Thoracic aorta (tissue), 2 donors: ENCODE measurements at places on chromosomes 2 and 18.

- no peak for DNase-seq
Measured at GRCh38 chr2:122322815-122323214, 567.4 kb downstream of the TSN start.

- no peak for DNase-seq
Measured at GRCh38 chr2:207260021-207260420, 94.3 kb upstream of the KLF7 start.

- no peak for DNase-seq
Measured at GRCh38 chr2:124050833-124051497, 25.9 kb downstream of the CNTNAP5 start.

- DNase-seq = no peak
Measured at GRCh38 chr2:167987026-167987425, 260.4 kb downstream of the STK39 start.

- DNase-seq = no peak
Measured at GRCh38 chr2:186125156-186125555, 360.9 kb upstream of the ZC3H15 start.

- DNase-seq = no peak
Measured at GRCh38 chr2:151171186-151171585, 90.5 kb downstream of the RBM43 start.

DNA sequence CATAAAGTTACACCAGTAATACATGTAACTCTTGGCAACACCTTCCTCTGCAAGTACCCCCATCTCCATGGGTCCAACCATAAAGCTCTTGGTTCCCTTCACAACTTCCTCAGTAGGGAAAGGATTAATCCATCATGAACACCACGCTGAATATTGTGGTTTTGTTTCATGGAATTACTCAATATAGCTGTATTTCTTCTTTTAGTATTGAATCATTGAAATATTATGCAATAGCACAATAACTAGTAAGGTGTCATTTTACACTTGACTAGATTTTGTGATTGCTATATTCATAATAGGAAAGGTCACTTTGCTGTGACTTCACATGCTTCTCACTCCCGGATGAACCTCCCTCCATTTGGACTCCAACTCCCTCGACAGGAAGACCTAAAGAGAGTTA, 29.7 kb upstream of the PID1 start:
- no peak for DNase-seq

- DNase-seq = no peak
Measured at GRCh38 chr2:29361231-29361630, 246.0 kb downstream of the CLIP4 start.

- no peak for DNase-seq
Measured at GRCh38 chr18:28050545-28050944, 126.4 kb downstream of the CDH2 start.

GRCh38 chr2:216553093-216553478, 54.4 kb downstream of the RPL37A start:
- DNase-seq = no peak

GRCh38 chr2:46460241-46460921, 19.0 kb upstream of the TMEM247 start:
- DNase-seq = no peak

- no peak for DNase-seq
Measured at GRCh38 chr2:88159481-88159880, 10.7 kb upstream of the THNSL2 start.

GRCh38 chr18:10286580-10287150, 167.8 kb upstream of the APCDD1 start:
- no peak for DNase-seq

- DNase-seq = no peak
Measured at GRCh38 chr2:51990684-51991083, 958.8 kb upstream of the NRXN1 start.

DNA sequence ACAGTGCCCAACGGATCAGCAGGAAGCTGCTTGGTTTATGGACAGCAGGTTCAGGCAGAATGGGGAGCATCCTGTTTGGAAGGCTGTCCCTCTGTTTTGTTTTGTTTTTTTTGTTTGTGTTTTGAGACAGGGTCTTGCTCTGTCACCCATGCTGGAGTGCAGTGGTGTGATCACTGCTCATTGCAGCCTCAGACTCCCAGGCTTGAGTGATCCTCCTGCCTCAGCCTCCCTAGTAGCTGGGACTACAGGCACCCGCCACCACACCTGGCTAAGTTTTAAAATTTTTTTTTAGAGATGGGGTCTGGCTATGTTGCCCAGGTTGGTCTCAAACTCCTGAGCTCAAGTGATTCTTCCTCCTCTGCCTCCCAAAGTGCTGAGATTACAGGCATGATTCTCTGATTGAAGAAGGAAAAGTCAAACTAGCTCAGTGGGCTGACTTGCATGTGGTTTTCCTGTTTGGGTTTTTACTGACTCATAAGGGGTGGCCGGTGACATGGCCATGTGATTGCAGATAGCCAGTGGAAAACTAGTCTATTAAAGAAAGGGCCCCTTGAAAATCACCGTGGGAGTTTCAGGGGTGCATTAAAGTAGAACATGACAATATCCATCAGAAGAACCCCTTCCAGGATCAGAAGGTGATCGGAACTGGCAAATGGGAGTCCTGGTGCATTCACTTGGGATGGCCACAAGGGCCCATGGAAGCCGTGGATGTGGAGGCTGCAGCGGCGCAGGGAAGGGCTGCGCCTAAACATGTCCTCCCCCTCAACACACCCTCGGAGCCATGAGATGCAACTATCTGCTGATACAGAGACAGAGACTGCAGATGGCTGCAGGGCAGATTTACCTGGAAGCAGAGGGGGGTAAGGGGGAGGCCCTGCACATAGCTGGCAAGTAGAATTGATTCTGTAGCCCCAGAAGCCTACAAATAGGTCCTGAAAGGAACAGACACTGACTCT, 26.5 kb downstream of the AQP12B start:
- no peak for DNase-seq

GRCh38 chr2:149028377-149028776, 10.1 kb upstream of the LYPD6B start:
- no peak for DNase-seq

DNA sequence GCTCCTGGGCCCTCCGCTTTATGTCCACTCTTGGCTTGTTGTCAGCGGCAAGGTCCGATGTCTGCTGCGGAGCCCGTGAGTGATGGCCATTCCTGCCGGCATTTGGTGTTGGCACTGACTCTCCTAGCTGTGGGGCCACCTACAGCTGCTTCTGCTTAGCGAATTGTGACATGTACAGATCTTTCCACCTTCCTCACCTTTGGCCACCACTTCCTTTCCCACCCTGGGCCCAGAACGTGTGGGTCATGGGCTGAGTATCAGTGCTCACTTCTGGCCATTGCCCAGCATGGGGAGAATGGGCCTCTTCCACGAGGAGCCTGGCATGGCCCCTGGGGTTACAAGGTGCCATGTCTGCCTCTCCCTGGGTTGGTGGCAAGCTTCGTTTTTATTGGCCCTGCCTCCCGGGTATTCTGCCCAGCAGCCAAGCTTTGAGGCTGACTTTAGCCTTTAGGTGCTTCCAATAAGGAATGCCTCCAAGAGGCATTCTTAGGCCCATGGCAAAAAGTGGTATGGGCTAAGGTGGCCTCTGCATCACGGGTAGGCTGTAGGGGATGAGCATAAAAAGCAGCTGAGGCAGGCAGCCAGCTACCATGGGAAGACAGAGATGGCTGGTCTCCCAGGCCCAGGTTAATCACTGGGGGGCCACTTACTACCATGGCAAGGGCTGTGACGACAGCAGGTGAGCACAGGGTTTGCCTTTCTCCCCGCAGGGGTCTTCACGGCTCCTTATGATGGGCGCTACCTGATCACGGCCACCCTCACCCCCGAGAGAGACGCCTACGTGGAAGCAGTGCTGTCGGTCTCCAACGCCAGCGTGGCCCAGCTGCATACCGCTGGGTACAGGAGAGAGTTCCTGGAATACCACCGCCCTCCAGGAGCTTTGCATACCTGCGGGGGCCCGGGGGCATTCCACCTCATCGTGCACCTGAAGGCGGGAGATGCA, 65.8 kb downstream of the EMILIN2 start:
- no peak for DNase-seq

DNA sequence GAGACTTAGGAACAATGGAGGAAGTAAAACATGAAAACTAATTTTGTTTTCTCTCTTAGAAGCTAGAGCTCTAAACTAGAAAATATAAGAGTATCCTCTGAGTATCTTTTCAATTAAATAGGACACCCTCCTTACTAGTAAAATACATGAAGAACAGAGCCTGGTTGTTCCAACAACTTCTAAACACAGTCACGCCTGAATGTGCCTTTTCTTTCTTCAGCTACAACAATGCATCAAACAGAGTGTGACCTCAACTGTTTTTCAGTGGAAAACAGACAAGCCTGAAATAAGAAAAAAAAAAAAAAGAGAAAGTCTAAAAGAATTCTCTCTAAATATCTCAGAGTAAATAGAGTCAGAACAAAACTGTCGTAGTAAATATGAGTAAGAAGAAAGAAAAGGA, 928.8 kb downstream of the CNTNAP5 start:
- no peak for DNase-seq

DNA sequence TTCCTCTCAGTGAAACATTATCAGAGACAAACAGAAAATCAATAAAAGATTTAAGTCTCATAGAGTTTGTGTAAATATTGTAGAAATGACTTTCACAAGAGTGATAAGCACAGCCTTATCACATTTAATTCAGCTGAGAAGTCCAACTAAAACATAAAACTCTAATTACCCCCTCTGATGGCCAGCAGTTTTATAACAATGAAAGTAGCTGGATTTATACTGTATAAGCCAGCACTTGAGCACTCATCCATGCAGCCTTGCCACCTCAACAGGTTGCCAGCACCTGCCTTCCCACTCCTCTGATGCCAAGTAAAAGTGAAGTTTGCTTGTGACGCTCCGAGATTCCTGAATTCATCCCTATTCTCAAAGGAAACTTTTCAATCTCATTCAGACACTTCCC, 103.0 kb upstream of the STK39 start:
- DNase-seq = no peak

DNA sequence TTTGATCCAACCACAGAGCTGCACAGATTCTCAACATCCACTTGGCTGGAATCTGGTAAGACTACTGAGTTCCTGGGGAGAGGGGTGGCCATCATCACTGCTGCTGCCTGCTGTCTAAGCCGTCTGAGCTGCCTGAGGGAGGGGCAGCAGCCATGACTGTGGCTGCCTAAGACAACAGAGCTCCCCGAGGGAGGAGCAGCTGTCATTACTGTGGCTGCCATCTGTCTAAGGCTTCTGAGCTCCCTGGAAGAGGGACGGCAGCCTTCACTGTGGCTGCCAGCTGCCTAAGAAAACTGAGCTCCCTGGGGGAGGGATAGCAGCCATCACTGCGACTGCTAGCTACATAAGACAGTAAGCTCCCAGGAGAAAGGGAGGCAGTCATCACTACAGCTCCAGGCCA, 584.4 kb downstream of the NR4A2 start:
- DNase-seq = no peak

DNA sequence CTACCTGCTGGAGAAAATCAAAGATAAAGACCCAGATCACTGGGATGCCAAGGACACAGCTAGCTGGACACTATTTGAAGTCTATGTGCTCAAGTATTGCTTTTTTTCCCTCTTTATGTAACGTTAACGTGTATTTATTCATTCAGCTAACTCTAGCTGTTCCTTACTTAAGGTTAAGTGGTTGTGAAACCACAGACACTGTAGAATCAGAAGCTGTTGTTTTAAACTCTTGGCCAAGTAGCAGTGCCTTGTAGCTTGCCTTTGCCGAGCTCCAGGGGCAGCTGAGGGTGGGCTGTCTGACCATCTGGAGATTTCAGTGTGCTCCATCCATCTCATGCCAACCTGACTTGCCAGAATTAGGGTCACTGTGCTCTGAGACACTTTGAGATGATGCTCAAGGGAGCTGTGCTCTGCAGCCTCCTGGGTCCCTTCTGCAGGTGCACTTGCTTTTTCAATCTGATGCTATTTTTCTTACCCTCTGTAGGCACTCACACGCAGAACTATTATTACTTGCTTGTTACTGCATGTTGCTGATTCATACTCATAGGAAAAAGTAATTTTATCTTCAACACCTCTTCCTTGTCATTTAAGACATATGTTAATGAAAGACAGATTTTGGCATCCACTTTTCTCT, 116.2 kb downstream of the METTL8 start:
- DNase-seq = no peak

DNA sequence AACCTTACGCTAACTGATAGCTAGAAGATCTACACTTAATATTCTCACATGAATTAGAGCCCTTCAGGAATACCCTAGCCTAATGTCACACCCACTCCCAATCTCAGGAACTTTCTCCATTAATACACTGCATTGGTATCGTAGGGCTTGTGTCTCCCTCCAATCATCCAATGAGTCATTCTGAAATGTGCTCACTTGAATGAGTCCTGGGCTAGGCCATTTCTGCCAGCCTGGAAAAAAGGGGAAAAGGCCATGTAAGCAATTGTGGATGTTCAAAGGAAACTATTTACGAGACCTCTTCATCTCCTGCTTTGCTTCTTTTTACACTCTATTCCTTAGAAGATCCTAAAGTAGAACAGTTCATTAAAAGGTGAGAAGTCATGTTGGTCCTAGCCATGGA, 18.8 kb downstream of the ZEB2 start:
- no peak for DNase-seq

DNA sequence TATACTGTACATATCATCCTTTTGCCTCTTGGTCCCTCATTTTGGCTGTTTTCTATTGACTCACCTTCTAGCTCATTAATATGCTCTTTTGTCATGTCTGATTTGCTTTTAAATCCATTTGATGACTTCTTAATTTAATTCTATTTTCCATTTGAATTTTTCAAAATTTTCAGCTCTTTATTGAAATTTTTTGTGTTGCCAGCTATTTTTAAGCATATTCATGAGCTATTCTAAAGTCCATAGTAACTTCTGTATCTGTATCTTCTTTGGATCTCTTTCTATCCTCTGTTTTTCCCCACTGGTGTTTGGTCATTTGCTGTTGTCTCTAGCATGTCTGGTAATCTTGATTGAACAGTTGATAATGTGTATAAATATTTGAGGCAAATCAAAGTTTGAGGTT, 227.8 kb downstream of the NDUFA10 start:
- no peak for DNase-seq

DNA sequence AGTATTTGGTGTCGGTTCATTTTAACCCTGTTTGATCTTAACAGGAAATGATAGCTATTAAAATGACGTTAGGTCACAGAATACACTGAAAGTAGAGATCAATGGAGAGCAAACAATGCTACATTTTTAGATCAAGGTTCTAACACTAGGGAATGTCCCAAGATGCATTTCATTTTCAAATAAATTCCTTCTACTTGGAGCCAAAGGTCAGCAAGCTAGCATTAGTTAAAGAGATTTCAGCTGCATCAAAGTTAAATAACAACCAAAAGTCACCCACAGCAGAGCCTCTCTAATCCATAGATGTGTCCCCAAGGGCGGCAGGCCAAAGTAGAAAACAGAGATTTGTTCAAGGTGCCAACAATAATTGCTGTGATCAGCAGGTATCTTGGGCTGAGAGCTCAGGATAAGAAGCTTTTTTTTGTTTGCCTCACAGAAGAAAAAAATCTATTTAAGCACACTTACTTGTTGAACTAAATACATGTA, 1233.6 kb upstream of the TMEFF2 start:
- DNase-seq = no peak

DNA sequence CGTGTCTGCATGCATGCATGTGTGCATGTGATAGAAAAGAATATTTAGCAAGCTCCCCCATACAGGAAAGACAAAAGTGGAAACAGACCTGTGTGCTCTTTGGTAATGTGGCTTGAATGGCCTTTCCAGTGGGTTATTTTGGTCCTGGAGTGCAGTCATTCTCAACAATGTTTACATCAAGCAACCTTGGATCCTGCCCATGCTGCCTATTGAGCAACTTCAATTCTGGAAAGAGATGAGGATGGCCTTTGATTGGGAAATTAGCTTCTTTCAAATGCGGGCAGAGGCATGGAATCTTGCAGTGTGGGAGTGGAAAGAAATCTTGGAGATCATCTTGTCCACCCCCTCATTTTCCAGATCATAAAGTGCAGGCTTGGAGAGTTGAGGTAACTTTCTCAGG, 87.2 kb upstream of the SMAD2 start:
- DNase-seq = no peak
